ENCODE measurements at places on chromosomes 1 and 21.

DNA sequence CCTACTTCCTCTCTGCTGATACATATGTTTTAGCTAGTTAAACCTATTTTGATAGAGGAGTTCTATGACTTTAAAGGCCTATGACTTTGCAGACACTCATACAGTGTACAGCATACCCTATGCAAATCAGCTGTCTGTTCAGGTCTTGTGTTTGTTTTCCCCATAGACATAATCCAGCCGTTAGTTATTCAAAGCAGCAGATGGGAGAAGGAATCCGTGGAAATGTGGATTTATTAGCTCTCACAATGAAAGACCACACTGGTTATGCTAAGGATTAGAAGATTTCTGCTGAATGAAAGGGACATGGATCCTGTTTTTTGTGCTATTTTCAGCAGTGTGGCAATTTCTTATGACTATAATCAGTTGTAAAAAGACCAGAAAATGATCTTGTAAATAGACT is 59.8 kb downstream of the MAST2 start:
- DNase-seq = no peak

DNA sequence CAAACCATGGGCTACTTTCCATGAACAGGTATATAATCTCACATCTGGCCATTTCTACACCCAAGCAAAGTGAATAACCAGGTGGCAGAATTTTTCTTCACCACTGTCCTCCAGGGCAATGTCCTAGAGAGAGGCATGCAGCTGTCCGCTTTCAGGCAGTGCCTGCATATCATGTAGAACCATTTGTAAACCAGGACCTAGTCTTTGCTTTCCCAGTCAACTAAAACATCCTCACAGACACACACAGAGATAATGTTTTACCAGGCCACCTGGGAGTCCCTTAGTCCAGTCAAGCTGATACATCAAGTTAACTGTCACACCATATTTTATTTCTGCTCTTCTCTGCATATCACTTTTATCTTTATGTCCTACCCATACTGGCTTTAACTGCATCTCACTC is 26.2 kb downstream of the TNFSF18 start:
- DNase-seq = no peak

- DNase-seq = no peak
Measured at GRCh38 chr21:42669041-42669440, 15.6 kb downstream of the PDE9A start.

GRCh38 chr1:97385536-97386277 is 535.1 kb downstream of the DPYD start:
- DNase-seq = no peak

DNA sequence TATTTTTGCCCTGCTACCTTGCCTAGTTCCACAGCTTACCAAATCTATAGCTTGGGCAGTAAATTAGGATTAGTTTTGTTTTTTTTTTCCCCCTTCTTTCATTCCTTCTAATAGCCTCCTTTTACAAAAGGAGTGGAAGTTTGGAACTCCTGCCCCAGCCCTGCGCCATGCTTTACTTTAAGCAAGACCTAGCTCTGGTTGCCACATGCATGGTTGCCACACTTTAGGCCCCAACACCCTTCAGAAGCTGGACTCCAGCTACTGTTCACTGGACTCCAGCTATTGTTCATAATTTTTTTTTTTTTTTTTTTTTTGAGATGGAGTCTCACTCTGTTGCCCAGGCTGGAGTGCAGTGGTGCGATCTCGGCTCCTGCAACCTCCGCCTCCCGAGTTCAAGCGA is 115.8 kb downstream of the NR5A2 start:
- no peak for DNase-seq

DNA sequence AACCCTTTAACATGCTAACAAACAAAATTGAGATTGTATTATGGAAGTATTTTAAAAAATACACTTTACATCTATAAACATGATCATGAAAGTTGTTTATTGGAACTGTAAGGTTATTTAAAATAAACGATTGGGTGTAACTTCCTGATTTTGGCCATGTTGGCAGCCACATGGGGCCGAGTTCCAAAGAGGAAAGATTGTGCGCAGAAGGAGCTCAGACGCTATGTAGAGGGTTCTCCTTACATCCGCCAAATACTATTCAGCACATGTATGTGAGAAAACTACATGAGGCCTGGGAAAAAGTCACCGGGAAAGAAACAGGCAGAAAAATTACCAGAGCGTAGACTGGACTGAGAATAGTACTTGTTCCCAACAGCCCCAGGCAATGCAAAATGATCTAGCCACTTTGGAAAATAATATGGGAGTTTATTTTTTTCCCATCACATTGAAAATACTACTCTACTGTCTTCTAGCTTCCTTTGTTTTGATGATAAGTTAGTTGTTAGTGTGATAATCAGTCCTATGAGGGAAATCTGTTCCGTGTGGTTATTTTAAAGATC is 35.7 kb upstream of the B3GALT2 start:
- no peak for DNase-seq

DNA sequence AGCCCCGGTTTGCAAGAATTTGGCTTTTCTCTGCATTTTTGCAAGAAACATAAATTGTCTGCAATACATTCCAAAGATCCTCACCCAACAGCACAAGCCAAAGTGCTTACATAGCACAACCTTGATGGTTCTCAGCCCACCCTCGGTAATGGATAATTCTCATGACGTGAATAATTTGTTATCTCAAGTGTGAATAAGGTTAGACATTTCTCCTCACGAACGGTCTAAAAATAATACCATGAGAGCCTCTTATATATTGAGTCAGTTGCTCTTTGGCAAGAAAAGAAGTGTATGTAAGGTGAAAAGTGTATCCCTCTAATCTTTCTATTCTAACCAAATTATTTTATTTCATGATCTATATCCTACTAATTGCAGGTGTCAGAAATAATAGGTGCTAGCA is 33.3 kb downstream of the KRTAP19-8 start:
- no peak for DNase-seq

GRCh38 chr1:57461405-57461804 is 37.5 kb upstream of the DAB1 start:
- DNase-seq = no peak

DNA sequence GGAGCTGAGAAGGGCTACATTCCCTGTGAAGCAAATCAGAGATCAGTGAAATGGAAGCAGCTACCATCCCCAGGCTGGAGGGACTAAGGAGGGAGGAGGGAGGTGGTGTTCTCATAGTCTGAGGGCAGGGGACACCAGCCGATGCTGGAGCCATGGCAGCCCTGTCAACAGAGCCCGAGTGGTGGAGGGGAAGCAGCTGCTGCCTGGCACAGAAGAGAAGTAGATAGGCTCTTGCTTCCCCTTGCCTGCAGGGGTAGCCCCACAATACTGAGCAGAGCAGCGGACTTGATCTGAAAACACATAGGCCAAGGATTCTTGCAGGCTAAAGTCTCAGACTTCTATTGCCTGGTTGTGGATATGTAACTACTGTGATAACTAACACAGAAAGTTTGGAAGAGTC is 255.1 kb downstream of the FGGY start:
- no peak for DNase-seq

GRCh38 chr1:224433041-224433691 is 1.4 kb downstream of the WDR26 start:
- DNase-seq = peak; percentile 34

DNA sequence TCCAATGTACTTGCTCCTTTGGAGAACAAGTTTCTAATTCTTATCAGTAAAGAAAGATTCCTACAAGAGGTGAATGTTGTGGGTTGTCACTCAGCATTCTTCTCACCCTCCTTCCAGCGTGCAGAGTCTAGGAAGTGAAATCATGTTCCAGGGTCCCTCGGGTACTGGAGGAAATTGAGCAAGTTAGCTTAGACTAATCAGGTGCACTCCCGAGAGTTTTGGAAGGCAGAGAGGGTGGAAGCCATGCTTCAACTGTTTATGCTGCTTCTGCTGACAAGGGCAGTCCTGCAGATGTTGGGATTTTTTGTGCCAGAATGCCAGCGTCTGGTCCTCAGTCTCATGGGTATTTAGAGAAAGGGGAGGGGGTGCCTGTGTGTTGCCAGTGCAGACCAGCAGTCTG is 5.3 kb upstream of the C1orf115 start:
- no peak for DNase-seq

DNA sequence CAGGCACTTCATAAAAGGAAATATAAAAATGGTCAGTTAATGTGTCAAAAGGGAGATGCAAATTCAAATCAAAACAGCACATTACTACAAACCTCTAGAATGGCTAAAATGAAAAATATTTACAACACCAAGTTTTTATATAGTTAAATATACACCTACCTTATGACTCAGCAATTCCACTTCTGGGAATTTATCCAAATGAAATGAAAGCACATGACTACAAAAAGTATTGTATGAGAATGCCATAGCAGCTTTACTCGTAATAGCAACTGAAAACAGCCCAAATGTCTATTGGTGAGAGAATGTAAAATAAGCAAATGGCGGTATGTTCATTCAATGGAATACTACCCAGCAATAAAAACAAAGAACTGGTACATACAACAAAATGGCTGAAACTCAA is 175.8 kb upstream of the SPAG17 start:
- DNase-seq = no peak

GRCh38 chr1:44076066-44076465 is 42.6 kb upstream of the KLF17 start:
- no peak for DNase-seq

GRCh38 chr1:92444351-92444750 is 42.4 kb downstream of the GFI1 start:
- DNase-seq = peak; percentile 45

GRCh38 chr21:44089001-44089911 is 17.9 kb upstream of the PWP2 start:
- DNase-seq = no peak

- DNase-seq = no peak
Measured at GRCh38 chr1:159352436-159352835, 50.3 kb downstream of the FCER1A start.

- no peak for DNase-seq
Measured at GRCh38 chr1:221939607-221940006, 197.7 kb upstream of the DUSP10 start.
